Suppressor macrophage (primary cell): ENCODE measurements at places on chromosomes 12 and 14.

DNA sequence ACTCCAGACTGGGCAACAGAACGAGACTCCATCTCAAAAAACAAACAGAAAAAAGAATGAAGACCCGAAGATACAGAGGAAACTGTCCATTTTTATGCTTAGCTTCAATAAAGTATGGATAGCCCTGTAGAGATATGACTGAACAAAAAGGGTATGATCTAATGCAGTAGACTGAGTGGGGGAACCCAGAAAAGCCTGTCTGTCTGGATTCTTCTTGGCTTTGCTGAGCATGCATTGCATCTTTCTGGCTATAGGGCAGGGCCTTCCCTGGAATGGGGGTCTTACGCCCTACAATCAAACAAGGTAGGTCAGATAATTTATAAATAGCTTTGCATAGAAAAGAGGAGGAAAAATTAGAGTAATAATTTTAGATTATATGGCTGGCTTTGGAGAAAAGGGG is 10.1 kb downstream of the MIA2 start:
- DNase-seq, result no peak

- no peak for DNase-seq
These were observed 28.1 kb downstream of the TTC6 start for GRCh38 chr14:37623426-37623951.

DNA sequence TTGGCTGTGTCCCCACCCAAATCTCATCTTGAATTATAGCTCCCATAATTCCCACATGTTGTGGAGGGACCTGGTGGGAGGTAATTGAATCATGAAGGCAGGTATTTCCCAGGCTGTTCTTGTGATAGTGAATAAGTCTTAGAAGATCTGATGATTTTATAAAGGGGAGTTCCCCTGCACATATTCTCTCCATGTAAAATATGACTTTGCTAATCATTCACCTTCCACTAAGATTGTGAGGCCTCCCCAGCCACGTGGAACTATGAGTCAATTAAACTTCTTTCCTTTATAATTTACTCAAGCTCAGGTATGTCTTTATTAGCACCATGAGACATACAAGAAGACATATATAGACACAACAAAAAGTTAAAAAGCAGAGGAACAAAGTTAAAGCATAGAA is 120.0 kb downstream of the CPNE8 start:
- DNase-seq, result no peak

DNA sequence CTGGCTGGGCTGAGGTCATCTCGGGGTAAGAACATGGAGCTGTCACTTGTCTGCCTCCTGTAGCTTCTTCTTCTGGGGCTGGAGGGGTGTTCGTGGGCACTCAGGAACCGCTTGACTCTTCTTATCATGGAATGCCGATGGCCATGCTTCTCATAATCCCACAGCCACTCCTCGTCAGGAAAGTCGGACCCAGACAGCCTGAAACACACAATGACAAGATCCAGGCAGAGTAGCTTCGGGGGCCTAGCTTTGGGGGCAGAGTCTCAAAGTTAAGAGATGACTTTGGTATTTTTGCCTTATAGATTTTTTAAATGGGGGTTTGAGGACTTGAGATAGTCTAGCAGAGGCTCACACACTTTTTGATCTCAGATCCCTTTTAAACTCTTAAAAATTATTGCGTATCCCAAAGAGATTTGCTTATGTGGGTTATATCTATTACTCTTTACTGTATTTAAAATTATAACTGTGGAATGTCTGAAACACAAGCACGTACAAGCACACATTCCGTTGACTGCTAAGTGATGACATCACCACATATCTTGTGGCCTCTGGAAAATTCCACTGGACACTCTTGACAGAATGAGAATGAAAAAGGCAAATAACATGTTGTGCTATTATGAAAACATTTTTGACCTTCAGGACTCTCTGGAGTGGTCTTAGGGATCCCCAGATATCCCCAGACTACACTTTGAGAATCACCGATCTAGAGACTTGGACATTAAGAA is 43.3 kb downstream of the BEST3 start:
- no peak for DNase-seq

- no peak for DNase-seq
These were observed 106.9 kb downstream of the STXBP6 start for GRCh38 chr14:24943024-24943423.

DNA sequence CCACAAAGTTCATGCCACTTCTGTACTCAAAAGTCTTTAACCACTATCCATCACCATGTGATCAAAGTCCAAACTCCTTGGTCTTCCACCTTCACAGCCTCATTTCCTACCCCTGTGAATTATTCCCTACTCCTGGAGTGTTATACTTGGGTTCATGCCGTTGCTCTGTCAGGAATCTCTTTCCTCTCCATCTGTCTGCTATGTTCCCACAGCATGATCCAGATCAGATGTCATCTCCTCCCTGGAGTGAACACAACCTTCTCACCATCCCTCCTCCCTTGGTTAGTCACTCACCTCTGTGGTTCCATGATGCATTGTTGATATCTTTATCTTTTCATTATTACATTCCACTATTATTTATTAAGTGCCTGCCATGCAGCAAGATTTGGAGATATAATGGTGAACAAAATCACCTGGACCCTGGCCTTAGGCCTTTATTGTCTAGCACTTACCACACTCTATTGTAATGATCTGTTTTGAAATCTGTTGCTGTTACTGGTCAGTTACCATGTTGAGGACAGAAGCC is 22.4 kb downstream of the LACRT start:
- DNase-seq, result no peak

DNA sequence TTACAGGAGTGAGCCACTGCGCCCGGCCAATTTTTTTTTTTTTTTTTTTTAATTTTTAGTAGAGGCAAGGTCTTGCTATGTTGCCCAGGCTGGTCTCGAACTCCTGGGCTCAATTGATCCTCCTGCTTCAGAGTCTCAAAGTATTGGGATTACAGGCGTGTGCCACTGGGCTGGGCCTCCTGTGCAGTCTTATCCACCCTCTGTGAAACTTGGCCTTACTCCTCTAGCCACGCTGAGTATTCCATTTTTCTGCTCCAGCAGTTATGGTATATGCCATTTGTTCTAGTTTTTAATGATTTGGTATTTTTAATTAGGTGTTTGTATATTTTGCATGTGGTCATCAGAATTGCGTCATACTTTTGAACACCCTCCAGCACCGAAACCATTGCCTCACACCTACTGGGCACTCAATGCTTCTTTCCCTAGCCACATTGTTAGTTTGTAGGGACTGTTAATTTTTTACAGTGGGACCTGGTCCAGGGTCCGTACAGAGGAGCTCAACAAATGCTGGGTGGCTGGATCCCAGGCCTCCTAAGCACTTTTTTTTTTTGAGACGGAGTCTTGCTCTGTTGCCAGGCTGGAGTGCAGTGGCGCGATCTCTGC is 11.4 kb downstream of the RIOX1 start:
- no peak for DNase-seq

- DNase-seq, result no peak
These were observed 24.0 kb downstream of the LRIG3 start for GRCh38 chr12:58896278-58896677.

DNA sequence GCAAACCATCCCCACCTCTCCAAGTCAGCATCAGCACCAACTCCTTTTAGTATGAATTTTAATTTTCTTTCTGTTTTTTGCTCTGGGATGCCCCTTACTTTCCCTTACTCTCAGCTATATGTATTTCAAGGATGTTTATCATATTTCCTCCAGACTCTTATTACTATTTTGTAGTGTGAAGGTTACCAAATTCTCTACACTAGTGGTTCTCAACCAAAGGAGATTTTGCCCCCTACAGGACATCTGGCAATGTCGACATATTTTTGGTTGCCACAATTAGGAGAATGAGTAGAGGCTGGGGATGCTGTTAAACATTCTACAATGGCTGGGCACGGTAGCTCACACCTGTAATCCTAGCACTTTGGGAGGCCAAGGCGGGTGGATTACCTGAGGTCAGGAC is 29.1 kb upstream of the SOS2 start:
- peak; percentile 21 for DNase-seq

DNA sequence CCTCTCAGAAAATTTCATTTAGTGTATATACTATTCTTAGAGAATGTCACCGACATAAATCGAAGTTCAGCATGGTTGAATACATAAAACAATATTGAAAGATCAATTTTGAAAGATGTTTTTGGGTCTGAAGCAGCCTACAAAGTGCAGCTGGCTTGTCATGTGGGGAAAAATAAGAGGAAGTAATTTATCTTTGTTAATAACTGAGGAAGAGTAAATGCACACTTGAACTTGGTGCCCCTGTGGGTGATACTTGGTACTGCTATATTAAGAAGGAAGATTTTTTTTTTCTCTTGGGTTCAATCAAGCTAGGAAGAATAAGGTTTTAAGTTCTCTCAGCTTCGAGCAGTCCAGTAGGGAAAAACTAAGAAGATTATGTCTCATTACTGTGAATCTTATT is 661.3 kb downstream of the RPL10L start:
- no peak for DNase-seq

GRCh38 chr12:106794369-106794768 is 19.9 kb downstream of the RIC8B start:
- no peak for DNase-seq

- DNase-seq, result peak; percentile 54
These were observed at the start of gene CLEC7A for GRCh38 chr12:10130042-10130441. TSS of gene CLEC7A (minus strand) at chr12:10130199. CDS start at chr12:10130082, 117 bp downstream.
